ENCODE measurements at places on chromosomes 2 and 18.

- DNase-seq, result no peak
Observed at GRCh38 chr2:118148133-118148532, 59.9 kb downstream of the INSIG2 start.

DNA sequence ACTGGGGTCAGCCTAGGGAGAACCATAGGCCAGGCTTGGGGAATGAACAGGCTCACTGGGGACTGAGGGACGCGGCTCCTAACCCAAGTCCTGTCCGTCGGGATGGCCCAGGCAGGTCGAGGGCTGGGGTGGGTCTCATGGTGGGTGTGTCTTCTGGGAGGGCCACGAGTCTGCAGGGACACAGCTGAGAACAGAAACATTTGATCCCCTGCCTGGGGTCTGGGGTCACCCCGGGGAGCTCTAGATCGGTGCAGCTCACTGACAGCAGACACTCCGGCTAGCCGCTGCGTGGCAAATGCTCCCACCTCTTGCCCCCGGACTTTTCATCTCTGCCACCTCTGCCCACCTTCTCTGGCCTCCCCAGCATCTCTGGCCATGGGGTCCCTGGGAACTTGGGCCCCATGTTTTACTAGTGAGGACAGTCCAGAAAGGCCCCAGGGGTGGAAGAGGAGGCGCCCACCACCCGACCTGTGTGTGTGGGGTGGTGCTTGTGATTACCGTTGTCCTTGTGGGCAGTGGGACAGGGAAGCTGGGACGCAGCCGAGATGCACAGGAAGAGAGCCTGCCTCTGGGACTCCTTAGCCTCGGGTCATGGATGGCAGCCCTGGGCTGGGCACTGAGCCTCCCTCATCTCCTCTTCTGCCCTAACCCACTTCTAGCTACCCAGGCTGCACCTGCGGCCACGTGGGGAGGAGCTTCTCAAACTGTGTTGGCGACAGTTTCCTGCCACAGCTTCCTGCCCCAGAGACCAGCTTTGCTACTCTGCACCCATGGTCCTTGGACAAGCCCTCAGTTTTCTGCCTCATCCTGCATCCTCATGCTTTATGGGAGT, 4.9 kb downstream of the ZAP70 start:
- DNase-seq, result no peak

DNA sequence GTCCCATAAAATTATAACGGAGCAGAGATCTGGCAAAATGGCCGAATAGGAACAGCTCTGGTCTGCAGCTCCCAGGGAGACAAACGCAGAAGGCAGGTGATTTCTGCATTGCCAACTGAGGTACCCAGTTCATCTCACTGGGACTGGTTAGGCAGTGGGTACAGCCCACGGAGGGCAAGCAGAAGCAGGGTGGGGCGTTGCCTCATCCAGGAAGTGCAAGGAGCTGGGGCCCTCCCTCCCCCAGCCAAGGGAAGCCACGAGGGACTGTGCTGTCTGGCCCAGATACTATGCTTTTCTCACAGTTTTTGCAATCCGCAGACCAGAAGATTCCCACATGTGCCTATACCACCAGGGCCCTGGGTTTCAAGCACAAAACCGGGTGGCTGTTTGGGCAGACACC, 22.8 kb downstream of the ICA1L start:
- no peak for DNase-seq

- DNase-seq, result no peak
Observed at GRCh38 chr2:180196419-180196977, 189.4 kb upstream of the CWC22 start.

DNA sequence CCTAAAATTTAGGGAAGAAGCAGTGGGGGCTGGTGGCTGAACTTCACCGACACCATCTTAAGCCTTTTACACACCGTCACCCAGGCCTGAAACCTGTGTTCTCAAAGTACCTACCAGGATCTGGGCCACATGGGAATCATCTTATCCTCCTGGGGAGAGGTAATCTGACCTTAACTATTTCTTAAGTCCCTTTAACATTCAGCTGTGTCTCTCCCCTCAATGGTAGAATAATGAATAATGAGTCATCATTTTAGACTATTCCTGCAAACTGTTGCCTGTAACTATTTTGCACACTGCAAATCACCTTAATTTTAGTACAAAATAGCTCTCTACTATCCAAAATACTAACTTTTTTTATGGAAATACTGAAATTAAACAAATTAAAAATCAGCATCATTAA, 149.4 kb upstream of the KLF7 start:
- DNase-seq, result no peak

- DNase-seq, result peak; percentile 46
Observed at GRCh38 chr2:64996871-64997307, 7.7 kb downstream of the SLC1A4 start.

- DNase-seq, result no peak
Observed at GRCh38 chr18:8474661-8475060, 134.6 kb upstream of the RAB12 start.

GRCh38 chr18:45237343-45238098, 377.8 kb upstream of the SLC14A2 start:
- DNase-seq, result no peak

DNA sequence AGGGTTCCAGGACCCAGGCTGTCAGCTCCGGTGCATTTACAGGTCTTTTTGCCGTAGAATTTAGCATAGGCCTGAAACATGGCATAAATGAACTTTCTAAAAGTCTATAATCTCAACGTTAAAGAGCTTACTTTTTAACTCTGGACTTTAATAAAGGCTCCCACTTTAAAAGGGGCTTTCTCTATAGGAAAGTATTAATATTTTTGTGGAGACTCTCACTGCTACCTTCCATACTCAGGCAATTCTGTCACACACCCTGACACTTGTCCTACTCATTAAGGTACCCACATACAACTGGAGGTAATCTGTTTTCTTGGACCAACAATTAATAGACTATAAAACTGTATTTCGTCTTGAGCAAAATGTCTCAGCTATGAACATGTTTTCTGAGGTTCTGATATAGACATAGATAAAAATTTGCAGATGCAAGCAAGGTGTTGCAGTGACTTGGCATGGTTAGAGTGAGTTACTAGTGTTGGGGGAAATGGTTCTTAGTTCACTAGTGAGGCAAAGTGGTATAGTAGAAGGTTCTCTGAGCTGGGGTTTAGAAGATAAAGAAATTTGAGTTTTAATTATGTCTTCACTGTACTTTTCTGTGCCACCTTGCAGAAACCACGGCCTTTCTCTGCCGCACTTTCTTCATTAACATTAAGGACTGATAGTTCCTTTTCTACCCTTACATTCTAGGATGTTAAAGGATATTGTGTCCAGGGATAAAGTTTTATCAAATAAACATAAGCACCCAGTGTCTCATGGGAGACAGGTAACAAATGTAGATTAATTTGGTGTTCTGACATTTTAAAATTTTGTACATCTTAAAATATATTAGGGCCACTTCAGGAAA, 10.8 kb upstream of the NR4A2 start:
- no peak for DNase-seq

GRCh38 chr2:191917430-191917881, 70.6 kb upstream of the CAVIN2 start:
- DNase-seq, result no peak

- DNase-seq, result peak; percentile 78
Observed at GRCh38 chr18:32271672-32272208, 81.9 kb downstream of the MEP1B start.

- DNase-seq, result no peak
Observed at GRCh38 chr2:238777369-238778067, 70.4 kb upstream of the TWIST2 start.

DNA sequence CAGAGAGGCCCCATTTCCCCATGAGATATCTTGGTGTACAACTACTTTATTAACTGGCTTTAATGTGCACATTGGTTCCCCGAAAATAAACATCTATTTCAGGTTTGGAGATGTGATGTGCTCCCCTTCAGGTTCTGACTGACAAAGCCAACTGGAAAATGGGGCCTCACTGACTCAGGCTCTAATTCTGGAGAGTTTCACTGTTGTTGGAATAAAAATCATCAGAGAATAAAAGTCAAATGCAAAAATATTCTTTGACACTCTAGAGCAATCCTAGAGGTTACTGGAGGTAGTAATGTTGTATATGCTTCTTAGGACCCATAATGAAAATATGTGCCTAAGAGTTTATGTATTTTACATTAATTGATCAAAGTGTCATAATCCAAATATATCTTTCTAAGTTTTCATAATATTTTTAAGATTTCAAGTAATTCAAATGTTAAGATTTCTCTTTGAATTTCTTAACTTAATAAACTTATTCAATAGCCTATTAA, 189.9 kb upstream of the COL3A1 start:
- no peak for DNase-seq

GRCh38 chr18:58544616-58545337, 84.1 kb downstream of the ALPK2 start:
- no peak for DNase-seq

GRCh38 chr2:73223821-73224220, 9.2 kb downstream of the PRADC1 start:
- DNase-seq, result no peak

DNA sequence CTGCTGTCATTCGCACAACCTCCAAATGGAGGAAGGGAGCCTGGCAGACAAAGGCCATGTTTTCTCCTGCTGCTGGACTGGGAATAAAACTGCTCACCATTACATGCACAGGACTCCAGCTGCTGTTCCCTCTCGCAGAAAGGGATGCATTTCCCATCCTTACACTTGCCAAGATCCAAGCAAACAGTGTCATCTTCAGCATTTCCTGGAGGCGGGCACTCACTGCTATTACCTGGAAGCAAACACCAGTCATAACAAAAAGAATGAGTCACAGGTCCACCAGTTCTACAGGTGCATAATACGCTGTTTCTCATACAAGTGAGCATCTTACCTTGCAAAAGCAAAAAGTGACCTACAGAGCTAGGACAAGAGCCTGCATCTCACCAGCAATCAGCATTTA, 22.7 kb downstream of the IAH1 start:
- no peak for DNase-seq

GRCh38 chr2:181857483-181857882, 34.0 kb upstream of the ITPRID2 start:
- DNase-seq, result no peak

GRCh38 chr2:191319186-191319585, 74.0 kb downstream of the MYO1B start:
- DNase-seq, result no peak

- no peak for DNase-seq
Observed at GRCh38 chr18:52861558-52861957, 521.6 kb downstream of the DCC start.

GRCh38 chr2:1129982-1130381, 179.3 kb downstream of the SNTG2 start:
- no peak for DNase-seq

DNA sequence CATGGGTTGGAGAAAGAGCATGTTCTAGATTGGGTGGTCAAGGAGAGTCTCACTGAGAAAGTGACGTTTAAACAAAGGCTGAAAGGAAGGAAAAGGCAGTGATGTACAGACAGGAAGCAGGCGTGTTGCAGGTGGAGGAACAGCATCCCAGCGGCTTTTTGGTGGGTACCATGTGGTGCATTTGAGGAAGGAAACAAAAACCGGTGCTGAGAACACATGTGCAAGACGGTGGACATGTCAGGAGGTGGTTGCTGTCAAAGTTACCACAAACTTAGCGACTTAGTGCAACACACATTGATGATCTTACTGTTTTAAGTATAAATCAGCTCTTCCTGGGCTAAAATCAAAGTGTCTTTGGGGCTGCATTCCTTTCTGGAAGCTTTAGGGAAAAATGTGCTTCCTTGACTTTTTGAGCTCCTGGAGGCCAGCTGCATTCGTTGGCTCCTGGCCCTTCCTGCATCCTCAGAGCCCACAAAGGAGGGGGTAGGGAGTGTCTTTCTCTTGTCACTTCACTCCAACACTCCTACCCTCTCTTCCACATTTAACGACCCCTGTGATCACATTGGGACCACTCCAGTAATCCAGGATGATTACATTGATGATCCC, 380.6 kb downstream of the FBXO15 start:
- no peak for DNase-seq

DNA sequence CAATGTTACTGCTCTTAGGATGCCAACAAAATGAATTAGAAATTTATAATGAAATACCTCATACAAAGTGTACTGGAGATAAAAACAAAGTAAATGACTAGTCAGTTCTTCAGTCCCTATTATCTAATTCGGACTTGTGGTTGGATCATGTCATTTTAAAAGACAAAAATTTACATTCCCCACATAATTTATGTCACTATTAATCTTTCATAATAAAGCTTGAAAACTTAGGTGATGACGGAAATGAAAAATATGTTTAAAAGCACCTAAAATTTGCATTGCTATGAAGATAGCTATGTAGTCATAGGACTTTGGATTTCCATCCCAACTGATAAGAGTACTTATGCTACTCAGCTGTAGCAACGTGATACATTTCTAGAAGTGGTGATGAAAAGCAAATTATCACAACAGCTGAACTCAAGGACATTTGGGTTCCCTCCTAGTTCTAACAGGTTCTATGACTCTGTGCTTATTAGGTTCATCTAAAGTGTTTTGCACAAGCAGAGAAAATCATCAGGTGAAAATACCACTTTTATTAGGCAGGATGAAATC, 58.4 kb downstream of the LRPPRC start:
- no peak for DNase-seq

DNA sequence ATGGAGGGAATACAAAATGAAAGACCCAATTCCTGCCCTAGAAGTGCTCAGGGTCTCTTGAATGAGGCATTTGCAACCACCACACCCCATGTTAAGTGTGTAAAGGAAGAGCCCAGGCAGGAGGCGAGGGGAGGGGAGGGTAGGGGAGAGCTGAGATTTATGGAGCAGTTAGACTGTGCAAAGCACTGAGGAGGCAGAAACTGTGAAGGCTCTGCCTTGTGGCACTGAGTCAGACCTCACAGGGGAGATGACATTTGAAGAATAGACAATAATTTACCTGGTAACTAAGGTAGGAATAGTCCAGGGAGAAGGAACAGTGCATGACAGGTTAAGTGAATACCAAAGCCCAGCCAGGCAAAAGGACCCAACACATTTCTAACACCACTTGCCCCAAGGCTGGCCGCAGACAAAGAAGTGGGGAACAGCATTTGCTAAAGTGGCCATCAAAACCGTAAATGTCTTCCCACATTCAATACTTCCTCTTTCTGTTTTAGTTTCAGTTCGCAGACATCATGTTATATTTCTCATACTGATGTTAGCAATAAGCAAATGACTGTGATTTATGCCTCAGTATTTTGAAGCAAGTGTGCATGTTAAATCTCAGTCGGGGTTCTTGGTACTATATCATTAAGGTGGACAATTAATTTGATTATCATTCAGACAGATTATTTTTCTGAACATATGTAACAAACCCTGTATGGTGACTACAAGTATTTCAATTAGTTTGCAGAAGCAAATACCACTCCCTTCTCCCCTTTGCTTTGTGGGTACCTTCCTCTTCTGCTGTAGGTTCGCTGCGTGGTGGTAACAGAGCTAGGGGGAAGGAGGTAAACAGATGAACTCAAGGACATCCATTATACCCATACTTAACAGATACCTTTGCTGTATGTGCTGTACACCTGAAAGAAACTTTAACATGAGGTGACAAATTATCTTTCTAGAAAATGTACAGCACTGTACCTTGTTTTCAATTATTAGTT, 27.5 kb downstream of the CDH20 start:
- DNase-seq, result no peak

DNA sequence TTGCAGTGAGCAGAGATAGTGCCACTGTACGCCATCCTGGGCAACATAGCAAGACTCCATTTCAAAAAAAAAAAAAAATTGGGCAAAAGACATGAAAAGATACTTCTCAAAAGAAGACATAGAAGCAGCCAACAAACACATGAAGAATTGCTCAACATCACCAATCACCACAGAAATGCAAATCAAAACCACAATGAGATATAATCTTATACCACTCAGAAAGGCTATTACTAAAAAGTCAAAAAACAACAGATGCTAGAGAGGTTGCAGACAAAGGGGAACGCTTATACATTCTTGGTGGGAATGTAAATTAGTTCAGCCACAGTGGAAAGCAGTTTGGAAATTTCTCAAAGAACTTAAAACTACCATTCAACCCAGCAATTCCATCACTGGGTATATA, 43.1 kb upstream of the CHAC2 start:
- DNase-seq, result no peak

- no peak for DNase-seq
Observed at GRCh38 chr2:63899639-63900038, 57.9 kb downstream of the UGP2 start.
